ENCODE measurements at places on chromosomes 13 and 19. TPM values are rescaled to one million over a fixed set of nuclear protein-coding genes. Genes with fewer than 3 reads are reported as not detected.
A peak's percentile ranks its signal among the peaks of the same experiment; 100 is the strongest.

GRCh38 chr19:40604171-40604646 lies 3.0 kb downstream of the LTBP4 start:
- no peak for DNase-seq

- no peak for DNase-seq
Measured at GRCh38 chr19:42965176-42965575, 28.2 kb upstream of the PSG7 start.

GRCh38 chr19:47729468-47729798 lies 15.9 kb upstream of the NOP53 start:
- peak; percentile 86 for DNase-seq

GRCh38 chr13:26469602-26470001 lies 87.9 kb upstream of the WASF3 start:
- DNase-seq: no peak

DNA sequence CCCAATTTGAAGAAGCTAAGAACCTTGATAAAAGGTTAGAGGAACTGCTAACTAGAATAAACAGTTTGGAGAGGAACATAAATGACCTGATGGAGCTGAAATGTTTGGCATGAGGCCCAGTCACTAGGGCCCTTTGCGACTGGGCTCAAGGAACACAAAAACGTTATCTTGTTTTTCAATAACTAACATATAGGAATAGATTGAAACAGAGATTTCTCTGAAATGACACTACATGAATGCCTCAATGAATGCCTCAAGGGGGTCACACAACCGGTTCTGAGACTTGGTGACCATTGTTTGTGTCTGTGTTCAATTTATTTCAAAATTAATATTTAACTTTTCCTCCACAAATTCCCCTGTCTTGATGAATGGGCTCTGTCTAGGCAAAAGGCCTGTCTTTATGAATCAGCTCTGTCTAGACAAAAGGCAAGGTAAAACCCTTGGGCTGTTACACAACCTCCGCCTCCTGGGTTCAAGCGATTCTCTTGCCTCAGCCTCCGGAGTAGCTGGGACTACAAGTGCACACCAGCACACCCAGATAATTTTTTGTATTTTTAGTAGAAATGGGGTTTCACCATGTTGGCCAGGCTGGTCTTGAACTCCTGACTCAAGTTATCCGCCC lies 932 bp upstream of the ZNF486 start:
- DNase-seq: no peak

GRCh38 chr19:2627319-2627829 lies 75.1 kb downstream of the GNG7 start:
- peak; percentile 91 for DNase-seq

DNA sequence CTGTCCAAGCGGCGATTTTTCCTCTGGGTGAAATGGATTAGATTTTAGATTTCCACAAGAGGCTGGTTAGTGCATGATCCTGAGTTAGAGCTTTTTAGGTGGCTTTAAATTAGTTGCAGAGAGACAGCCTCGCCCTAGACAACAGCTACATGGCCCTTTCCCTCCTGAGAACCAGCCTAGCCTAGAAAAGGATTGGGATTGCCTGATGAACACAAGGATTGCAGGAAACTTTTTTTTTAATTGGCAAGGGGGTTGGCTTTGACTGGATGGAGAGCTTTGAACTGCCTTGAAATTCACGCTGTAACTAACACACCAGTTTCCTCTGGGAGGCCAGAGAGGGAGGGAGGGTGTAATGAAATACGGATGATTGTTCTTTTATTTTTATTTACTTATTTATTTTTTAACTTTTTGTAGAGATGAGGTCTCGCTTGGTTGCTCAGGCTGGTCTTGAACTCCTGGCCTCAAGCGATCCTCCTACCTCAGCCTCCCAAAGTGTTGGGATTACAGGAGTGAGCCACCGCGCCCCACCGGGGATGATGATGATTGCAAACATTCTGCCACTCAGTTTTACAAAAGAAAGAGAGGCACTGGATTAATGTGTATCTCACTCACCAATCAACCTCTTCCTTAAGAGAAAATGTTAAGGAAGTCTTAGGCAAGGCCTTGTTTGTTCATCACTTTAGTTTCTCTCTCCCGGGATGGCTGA lies 1.9 kb downstream of the LDLR start:
- no peak for DNase-seq

GRCh38 chr19:56026769-56027168 lies 40.2 kb downstream of the NLRP5 start:
- DNase-seq: no peak

DNA sequence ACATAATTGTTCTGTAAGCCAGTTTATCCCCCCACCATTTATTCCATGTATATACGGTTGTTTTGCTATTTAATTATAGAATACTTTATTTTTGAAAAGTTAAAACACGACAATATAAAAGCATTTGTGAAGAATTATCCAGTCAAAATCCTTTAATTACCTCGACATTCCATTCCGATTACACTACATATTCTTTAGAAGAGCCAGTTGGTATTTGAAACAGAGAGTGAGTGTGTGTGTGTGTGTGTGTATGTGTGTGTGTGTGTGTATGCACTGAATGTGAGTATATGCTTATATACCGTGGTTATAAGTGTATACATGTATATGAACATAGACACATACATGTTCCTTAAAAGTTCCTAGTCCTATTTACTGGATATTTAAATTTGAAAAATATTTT lies 87.8 kb upstream of the KLF5 start:
- no peak for DNase-seq

DNA sequence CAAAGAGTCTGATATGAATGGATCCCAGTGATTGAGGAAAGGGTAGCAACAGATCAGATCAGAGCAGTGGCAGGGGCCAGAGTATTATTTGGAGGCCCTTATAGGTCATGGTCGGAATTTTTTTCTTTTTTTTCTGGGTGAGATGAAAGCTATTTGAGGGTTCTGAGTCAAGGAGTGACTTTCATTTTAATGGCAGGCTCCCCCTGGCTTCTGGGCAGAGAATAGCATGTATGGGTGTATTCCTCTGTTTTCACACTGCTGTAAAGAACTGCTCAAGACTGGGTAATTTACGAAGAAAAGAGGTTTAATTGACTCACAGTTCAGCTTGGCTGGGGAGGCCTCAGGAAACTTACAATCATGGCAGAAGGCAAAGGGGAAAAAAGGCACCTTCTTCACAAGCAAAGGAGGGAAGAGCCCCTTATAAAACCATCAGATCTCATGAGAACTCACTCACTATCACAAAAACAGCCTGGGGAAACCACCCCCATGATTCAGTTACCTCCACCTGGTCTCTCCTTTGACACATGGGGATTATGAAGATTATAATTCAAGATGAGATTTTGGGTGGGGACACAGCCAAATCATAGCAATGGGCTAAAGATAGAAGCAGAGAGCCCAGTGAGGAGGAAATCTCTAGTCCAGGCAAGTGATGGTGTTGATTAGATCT lies 3.0 kb upstream of the SLC6A16 start:
- no peak for DNase-seq

GRCh38 chr19:43372462-43372861 lies 19.0 kb downstream of the CD177 start:
- peak; percentile 59 for DNase-seq

DNA sequence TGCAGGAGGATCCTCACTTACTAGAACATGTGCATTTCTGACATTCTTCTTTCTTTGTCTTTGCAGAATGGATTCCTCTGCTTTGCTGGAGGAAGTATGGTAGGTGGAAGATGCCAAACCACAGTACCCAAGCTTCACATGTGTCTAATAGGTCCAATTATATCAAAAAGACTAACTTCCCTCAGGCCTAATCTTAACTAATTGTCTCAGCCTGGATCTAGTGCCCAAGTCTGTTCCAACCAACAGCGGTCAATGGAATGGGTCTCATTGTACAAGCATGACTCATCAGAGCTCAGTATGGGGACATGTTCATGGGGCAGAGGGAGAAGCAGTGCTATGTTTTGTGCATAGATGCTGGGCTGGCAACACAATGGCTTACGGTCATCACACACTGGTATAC lies 81.6 kb upstream of the CSNK1A1L start:
- DNase-seq: no peak

- DNase-seq: peak; percentile 4
Measured at GRCh38 chr19:56109226-56109625, 11.9 kb downstream of the ZNF787 start.

DNA sequence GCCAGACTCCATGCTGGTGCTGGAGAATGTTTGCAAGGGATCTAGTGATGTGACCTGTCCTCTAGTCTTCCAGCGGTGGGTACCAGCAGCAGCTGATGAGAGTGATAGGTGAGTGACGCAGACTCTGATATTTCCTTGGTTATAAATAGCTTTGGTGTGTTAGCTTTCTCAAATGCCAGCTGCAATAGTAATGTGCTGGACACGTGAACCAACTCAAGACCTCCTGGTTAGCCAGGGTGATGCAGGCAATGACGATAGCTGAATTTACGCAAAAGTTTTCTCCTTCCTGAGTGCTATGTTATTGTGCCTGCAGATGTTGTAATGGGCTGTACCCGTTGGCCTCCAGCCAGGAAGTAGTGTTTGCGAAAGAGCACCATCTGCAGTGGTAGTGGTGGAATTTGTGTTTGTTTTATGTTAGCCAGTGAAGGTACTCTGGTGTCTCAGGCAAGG lies 129.5 kb downstream of the CYSLTR2 start:
- DNase-seq: peak; percentile 45

Gene ABCC4
- 17.0 TPM for total RNA-seq

Gene OLFM4
- total RNA-seq: not detected

Gene C13orf42
- total RNA-seq: not detected

Gene ZNF66
- total RNA-seq: 4.9 TPM

Gene KCNRG
- total RNA-seq: not detected

Gene C19orf81
- total RNA-seq: not detected

Gene BLOC1S3
- 11.5 TPM for total RNA-seq

Gene GSK3A
- total RNA-seq: 44.6 TPM

Measured in PC-9 (cell line).